ENCODE measurements at places on chromosomes 2 and 18.
A peak's percentile ranks its signal among the peaks of the same experiment; 100 is the strongest.

- no peak for DNase-seq
Observed at GRCh38 chr2:134586326-134586965, 132.4 kb downstream of the TMEM163 start.

- DNase-seq, result no peak
Observed at GRCh38 chr2:55761024-55761423, 67.4 kb upstream of the PNPT1 start.

GRCh38 chr2:75389271-75389670 is 171.5 kb downstream of the EVA1A start:
- DNase-seq, result no peak

DNA sequence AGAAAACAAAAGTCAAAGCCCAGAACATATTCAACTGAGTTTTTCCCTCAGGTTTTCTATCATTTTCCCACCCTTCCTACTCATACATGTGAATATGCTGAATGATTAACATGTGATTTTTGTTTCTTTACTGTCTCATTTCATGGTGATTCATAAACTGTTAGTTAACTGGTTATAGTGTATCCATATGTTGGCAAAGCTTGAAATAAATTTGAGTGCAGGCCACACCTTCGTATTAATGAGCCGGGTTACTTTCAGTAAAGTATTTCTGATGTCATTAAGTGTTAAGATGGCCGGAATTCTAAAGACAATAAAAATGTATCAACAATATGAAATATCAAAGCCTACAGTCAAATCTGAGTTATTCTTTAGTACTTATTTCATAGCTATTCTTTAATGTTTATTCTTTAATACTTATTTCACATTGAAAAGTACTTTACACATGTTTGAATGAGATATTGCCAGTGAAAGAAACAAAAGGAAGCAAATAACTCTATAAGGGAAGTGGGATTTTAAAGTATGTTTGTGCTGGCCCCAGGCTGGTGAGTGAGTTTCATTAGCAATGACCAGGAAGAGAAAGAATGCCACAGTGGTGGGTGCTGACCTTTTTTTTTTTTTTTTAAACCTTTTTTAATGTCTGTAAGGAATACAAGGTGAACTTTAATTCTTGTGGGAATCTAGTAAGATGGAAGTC is 178.6 kb downstream of the NEDD4L start:
- DNase-seq, result no peak

DNA sequence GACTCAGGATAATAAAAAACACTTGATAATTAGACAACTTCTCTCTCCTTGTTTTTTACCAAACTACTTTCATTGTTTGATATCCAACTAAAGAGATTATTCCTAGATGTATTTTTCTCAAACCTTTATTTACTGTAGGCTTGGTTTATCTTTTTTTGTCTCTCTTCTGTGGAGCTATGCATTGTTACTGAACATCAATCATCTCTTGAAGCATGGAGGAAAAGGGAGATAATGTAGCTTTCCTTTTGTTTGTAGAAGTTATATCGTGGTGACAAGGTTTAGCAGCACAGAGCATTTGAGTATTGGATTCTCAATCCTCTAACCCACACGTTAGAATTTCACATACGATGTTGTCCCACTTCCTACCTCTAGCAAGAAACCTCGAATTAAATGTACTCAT is 41.7 kb downstream of the SMCHD1 start:
- DNase-seq, result no peak

DNA sequence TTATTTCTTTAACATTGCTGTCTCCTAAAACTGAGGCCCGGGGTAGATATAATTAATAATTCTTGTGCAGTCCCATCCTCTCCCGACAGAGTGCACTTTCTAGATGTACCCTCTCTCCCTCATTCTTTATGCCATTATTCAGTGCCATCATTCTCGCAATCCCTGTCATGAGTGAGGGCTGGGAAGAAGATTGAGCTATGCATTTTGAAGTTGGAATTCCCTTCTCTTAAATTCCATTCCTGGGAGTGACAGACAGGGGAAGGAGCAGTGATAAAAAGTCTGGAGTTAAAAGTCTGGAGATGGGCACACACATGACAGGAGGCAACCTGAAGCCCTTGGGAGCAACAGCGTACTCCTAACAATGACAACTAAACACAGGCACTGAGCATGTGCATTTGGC is 2.6 kb upstream of the KCNE4 start:
- no peak for DNase-seq

DNA sequence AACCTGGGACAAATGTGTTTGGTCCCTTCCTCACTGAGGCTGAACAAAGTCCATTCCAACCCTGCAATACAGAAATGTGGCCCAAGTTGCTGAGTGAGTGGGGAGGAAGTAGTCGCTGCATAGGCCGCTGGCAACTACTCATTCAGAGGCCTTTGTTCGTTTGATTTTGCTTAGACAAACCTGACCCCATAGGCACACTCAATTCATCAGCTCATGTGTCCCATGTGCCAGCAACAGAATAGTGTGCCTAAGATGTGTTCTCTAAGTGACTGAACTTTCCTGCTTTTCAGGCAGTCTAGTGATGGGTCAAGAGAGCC is 23.0 kb downstream of the PTPN18 start:
- no peak for DNase-seq

DNA sequence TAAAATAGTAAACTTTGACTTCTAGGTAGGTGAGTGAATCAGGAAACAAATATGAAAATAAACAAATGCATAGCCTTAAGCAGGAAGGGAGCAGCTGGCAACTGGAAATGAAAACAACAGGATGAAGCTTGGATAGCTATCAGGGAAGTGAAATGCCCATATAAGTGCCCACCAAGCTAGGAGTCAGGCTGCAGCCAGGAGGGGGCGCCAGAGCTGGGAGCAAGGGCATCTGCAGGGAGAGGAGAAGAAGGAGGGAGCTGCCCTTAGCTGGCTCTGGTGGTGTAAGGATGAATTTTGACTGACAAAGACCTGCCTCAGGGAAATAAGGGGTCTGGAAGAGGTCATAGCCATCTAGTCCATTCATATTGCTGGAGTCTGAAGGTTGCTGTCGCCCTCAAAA is 298.3 kb downstream of the TDRD15 start:
- DNase-seq, result peak; percentile 30

DNA sequence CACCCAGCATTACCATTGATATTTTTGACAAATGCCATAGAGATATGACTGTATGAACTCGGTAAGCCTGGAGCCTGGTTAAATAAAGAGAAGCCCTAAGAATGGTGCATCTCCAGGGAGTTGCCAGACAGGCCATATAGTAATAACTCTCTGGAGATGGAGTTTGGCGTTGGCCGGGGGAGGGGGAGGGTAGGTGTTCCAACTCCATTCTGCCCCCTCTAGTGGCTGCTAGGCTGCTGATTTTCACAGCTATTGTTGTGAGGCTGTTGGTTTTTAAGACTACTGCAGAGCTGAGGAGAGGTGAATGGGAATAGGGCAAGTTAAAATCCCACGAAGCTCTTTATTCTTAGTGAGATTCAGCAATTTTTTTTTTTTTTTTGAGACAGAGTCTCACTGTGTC is 99.9 kb downstream of the GALNT14 start:
- DNase-seq, result no peak
